ENCODE measurements at places on chromosomes 5 and 9.

DNA sequence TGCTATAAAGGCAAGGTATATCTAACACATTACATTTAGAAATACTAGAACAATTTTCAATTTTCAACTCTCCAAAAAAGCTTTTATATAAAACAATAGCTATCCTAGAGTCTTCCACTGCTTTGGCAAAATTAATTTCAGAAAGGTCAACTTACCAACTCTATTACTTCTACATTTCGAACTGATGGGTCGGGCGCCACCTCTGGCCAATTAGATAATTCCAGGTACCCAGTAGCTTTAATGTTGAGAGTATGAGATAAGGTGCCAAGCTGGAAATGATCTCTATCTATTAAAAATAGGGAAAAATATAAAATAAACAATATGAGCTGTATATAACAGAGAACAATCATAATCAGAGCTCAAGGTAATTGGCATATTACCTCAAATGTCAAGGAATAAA is 166.6 kb downstream of the AP3B1 start:
- no peak for DNase-seq

DNA sequence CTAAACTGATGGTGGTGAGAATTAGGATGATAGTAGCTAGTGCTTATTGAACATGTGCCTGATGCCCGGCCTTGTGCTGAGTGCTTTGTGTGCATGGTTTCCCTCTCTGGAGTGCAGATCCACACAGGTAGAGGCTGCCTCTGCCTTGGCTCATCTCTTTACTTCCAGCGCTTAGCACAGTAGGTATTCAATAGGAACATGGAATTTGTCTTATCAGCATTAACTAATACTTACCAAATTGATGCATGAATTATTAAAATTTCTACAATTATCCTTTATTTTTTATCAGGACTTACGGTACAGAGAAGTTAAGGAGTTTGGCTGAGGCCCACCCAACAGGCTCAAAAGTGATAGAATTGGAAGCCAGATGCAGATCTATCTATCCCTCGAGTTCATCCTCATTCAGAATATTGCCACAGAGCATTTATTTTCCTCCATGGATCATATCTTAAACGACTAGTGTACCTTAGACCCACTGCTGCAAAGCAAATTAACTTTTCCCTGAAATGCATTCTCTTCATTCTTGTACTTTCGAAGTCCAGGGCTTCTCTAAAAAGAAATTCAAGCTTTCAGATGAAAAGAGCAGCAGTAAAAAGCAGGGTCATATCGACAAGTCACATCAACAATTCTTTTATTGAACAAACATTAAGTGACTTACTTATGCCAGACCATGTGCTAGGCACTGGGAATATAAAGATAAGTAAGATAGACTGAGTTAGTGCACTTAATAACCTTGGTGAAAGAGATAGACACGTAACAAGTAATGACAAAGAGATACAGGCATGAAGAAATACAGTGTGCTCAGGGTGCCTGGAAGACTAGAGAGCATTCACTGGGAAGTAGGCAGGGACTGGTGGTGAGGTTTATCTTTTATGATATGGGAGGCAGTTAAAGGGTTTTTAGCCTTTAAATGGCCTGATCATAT is 290.0 kb downstream of the ARRDC3 start:
- DNase-seq, result no peak

- no peak for DNase-seq
These were observed 46.1 kb downstream of the NR6A1 start for GRCh38 chr9:124725068-124725452.

- no peak for DNase-seq
These were observed 84.8 kb upstream of the LMX1B start for GRCh38 chr9:126528915-126529314.

DNA sequence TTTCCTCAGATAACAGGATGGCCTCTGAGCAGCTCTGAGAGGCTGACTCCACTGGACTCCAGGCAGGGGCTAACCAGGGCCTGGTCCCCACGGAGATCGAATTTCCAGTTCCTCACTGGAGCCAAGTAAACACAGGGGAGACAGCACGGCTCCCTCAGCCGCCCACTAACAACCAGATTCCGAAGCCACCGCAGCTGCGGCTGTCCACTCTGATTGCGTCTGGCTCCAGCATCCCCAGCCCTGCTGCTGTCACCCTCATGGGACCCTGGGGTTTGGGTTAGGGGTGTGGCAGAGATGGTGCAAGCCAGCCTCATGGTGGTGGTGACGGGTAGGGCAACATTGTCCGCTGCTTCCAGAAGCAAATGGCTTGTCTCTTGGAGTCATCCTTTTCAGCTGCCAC is 172.6 kb downstream of the RGS3 start:
- DNase-seq, result no peak

DNA sequence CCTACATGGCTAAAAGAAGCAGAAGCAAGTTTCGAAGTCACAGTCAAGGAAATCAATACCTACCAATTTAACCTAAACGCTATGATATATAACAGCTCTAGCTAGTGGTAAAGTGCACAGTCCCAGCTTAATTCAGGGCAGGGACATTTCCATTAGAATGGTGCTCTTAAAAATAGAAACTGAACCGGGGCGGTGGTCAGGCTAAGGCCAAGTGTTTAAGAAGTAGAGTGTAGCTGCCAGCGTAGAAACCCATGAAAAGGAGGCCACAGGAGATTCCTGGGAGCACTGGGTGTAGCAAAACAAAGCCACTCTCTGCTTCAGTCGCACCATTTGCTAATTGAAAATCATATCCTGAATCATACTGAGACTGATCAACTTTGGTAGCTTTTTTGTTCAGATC is 28.8 kb downstream of the PPIC start:
- DNase-seq, result no peak

DNA sequence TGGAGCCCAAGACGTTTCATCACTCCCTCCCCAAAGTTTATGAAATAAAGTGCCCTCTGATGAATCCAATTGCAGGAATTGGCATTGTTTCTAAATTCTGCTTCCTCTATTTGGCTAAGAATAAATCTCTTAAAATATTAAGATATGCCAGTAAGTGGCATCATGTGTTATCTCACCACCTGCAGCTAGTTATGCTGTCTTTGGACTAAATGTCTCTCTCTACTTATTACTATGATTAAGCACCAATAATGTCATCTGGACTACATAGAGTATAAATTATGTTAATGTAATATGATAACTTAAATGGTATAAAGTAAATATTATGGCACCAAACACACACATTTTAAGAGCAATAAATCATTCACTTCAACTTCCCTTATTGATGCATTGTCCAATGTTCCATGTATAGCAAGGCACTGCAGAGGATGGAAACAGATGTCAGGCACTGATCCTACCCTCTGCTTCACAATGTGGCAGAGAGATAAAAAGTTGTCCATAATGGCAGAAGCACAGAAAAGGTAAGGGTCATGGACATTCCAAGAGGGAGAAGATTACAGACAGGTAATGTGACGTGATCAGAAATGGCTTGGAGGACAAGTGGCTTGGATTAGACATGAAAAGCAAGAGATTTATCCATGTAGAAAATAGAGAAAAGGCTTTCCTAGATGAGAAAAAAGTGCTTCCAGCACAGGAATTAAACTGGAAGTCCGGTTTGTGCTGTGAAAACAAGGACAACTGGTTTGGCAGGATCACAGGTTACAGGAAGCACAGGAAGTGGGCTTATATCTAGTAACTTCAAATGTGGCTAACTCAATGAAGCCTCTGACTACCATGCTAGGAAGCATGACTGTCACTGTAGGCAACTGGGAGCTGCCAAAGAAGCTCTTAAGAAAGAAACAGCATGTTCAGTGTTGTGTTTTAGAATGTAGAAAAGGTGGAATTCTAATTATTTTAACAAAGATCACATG is 26.7 kb downstream of the MARCHF11 start:
- DNase-seq, result no peak

- no peak for DNase-seq
These were observed 43.9 kb downstream of the USP20 start for GRCh38 chr9:129879103-129879699.

DNA sequence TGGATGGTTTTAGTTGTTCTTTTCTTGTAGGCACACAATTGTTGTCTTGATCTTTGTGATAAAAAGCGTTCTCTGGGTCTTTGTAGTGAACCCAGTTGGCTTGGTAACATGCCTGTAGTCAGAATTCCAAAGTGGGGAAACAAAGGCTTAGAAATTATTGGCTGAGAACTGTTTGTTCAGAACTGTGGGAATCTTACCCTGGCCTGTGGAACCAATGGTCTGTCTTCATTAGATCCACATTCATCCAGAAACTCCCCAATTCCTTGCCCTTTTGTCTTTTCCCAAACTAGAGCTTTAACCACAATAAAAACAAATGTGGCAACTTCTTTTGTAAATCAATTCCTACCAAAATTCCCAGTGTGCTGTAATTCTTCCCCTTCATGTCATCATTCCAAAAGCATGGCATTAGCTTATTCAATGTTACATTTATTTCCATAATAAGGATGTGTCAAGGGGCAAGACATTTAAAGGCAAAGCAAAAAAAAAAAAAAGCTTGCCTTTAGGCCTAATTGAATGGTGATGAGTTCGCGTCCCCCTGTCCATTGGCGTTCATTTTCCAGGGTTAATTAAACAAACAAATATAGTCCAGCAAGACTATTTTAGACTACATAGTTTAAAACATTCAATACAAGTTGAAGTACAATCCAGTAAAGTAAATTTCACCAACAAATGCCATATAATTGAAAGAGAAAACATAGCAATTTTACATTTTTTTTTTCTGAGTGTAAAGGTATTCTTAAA is 249.8 kb upstream of the ZNF608 start:
- no peak for DNase-seq

- no peak for DNase-seq
These were observed 341.2 kb downstream of the TRIM32 start for GRCh38 chr9:117028103-117028858.

- no peak for DNase-seq
These were observed 85.1 kb downstream of the NDUFAF2 start for GRCh38 chr5:61030163-61030482.
